Vagina (tissue), 2 donors: ENCODE measurements at places on chromosomes 6 and 20.

DNA sequence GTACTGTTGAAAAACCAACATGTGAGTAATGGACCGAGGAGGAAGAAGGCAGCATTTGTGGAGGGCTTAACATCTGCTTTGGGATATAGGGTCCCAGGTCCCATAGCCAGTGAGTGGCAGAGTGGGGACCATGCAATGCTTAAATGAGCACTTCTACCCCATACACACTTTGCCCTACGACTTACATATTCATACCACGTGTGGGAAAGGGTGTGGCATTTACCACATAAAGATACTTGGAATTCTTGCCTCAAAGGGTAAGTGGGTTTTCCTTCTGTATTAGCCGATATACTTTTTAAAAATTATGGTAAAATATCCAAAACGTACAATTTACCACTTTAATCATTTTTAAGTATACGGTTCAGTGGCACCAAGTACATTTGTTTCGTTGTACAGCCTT is 199.3 kb downstream of the BACH2 start:
- no peak for DNase-seq

GRCh38 chr6:36712816-36713215 is 15.2 kb downstream of the RAB44 start:
- no peak for DNase-seq

DNA sequence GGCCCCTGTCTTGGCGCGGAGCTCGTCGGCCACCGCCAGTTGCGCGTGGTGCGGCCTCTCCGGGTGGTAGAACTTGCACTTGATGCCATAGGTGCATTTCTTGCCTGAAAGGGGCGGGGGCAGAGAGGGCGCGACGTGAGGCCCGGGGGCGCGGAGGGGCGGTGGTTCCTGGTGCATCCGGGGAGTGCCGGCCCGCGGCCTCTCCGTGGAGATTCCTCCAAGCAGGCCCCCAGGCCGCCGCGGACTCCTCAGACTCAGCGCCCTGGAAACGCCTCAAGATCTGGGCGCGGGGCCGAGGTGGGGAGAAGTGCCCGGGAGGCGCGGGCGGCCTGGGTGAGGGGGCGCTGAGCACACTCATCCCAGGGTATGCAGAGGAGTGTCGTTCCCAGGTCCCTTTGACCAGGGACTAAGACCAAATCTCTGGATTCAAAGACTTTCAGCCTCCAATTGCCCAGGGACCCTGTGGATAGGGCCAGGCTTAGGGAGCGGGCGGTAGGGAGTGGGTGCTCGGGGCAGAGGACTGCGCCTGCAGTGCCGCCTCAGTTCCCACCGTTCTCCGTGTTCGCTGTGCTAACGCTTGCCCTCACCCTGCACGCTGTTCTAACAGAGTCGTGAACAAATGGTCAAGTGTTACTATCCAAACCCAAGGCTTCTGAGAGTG is 33.3 kb downstream of the ZC3H12D start:
- DNase-seq = no peak

DNA sequence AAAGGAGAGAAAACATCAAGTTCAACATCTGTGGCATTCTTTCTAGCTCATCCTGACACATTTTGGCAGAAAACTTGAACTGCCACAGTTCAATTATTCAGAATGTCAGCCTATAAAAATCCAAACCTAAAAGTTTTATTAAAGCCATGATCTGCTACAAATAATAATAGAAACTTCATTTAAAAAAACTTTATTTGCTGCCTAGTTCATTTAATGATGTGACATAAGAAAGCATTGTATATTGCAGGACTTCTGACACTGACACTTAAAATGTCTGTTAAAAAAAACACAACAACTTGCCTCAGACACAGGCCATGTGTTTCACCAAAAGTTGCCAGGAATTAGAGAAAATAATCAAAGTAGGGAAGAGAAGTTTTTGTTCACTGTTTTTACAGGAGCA is 88.3 kb upstream of the HTR1E start:
- no peak for DNase-seq

- DNase-seq = no peak
These were observed 266.4 kb upstream of the PREP start for GRCh38 chr6:105669232-105669631.

DNA sequence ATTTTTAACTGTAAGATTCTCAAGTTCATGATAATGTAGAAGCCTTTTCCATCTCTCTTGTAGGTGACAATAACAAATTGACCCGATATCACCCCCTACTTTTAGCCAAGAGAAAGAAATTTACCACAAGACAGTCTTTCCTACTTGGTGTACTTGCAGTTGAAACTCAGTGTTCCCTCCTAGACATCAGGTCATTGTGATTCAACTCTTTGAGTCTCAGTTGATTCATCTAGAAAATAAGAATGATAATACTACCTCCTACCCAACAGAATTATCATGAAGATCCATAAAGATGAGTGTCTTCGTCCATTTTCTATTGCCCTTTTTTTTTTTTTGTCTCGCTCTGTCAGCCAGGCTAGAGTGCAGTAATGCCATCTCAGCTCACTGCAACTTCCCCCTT is 51.3 kb upstream of the TRERF1 start:
- no peak for DNase-seq

GRCh38 chr6:105291525-105291924 is 111.4 kb downstream of the PREP start:
- DNase-seq = no peak

GRCh38 chr6:2862712-2863181 is 21.1 kb upstream of the SERPINB1 start:
- DNase-seq = no peak

DNA sequence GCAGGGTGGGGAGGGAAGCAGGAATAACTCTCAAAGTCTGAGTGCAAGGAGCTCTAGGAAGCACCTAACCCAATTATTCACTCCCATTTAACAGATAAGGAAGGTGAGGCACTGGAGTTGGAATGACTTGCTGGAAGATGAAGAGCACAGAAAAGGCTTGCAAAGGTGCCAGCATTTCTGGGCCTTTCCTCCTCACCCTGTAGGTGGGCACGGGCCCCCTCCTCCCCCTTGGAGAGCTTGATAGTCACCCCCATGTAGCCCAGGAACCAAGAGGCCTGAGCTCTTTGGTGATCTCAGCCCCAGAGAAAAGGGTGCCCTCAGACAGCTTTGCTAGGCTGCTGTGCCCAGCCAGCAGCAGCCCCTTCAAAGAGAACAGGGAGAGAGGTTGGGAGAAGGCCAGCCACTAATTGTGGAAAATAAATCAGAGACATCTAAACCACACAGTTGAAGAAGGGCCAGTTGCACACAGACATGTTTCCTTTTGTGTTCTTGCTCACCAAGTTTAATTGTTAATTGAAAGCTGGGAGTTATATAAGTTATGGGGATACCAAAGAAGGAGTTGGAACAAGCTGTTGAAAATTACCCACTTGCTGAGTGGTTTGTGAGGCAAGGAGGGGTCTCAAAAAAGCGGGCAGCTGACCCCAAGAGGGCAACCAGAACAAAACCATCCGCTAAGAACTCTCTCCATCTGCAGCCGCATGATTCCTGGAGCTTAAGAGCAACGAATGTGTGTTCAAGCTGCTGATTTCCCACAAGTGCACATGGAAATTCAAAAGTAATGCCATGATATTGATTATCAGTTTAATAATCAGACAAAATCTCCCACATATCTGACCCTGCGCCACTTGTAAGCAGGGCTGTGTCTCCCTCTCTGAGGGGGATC is 77.0 kb downstream of the MRPL14 start:
- DNase-seq = no peak

DNA sequence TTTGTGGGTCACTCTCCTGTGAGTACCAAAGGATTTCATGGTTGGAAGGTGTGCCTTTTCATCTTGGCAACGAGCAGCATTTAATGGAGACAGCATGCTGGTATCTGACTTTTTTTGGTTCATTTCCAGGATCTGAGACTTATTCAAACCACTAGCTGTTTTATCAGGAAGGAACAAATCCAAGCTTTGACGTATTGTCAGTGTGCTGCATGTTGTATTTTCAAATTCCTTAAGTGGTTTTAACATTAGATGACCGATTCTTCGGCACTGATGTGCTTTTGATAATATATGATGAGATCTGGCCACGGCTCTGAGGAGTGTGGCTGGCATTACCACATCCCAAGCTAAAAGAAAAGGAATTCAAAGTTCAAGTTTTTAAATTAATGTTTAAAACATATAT is 6.4 kb downstream of the RMND1 start:
- DNase-seq = no peak

DNA sequence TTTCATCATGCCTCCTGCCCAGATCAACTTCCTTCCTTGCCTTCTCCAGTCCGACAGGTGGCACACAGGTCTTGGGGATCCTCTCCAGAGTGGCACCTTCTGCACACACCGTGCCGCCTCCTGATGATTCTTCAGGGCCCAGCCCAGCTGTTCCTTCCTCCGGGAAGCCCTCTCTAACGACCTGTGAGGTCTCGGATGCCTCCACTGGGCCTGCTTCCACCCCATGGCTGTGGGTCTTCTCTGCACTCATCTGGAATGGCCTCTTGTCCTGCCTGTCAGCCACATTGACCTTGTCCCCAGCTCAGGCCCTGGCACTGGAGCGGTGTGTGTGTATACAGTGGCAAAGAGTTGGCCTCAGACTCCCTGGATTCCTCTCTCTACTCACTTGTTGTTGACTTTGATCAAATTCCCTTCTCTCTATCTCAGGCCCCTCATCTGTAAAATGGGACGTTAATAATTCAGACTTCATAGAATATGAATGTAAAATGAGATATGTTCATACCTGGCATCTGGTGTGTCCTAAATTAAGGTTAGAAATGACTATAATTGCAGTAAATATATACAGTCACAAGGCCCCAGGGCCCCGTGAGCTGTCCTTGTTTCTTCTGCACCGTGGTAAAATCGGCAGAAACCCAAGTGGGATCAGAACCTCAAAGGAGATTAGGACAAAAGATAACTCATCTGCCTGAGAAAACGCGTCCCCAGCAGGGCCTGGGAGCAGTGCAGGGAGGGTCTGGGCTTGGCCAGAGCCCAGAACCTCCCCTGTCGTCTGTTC is 1.5 kb downstream of the FAM210B start:
- DNase-seq = no peak

- no peak for DNase-seq
These were observed 10.4 kb upstream of the ABHD16B start for GRCh38 chr20:63850689-63851547.

GRCh38 chr6:40669343-40669742 is 82.2 kb upstream of the LRFN2 start:
- DNase-seq = no peak

DNA sequence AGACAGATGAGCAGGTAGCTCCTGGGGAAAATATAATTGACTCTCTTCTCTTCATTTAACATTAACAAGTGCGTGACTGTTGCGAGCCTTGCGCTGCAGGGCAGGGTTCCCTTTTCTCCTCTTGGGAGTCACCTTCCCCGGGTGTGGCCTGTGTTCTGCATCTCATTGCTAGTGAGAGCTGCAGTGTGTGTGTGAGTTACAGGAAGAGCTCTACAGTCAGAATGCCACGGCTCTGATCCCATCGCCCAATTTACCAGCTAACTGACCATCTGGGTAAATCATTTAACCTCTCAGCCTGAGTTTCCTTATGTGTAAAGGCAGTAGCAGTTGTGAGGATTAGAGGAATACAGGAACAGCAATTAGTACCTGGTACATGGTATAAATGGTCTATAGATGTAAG is 106.8 kb upstream of the NUP153 start:
- DNase-seq = no peak

GRCh38 chr20:12928358-12928754 is 80.4 kb upstream of the SPTLC3 start:
- DNase-seq = no peak

- no peak for DNase-seq
These were observed 112.8 kb upstream of the JARID2 start for GRCh38 chr6:15132854-15133670.

GRCh38 chr20:51470499-51470820 is 72.1 kb downstream of the NFATC2 start:
- no peak for DNase-seq

DNA sequence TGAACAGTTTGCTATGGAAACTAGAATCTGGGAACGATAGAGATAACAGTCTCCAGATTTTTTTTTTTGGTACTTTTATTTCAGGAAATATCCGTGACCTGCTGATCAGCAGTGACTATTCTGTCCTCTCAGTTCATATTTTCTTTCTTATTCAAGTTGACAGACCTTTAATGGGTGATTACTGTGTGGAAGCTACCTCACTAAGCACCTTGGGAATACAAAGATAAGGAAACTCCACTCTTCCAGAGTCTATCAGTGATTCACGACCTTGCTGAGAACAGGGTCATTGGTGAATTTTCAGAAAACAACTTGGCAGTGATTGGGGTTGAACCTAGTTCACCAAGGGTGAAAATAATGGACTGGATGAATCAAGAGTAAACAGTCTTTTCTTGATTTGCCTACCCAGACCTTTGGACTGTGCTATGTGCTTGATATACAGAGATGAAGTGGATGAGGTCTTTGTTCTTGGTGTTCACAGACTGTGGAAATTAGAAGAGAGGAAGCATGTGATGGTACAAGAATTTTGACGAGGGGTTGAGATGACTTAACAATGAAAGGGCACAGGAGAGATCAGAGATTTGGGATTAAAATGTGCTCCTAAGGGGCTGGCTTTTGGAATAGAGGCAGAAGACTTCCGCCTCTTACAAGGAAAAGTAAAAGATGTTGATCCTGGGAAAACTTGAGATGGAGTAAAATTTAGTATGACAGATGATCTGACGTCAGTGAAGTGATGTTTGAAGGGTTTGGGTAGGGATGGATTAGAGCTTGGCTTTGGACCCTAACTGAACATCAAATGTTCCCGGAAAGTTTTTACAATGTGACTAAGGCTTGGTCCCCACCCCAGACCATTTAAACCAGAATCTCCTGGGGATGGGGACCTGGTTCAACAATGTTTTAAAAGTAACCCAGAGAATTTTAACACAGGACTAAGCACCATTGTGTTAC is 1.2 kb downstream of the KAT14 start:
- no peak for DNase-seq

- no peak for DNase-seq
These were observed 29.0 kb downstream of the SPDEF start for GRCh38 chr6:34526992-34527728.

DNA sequence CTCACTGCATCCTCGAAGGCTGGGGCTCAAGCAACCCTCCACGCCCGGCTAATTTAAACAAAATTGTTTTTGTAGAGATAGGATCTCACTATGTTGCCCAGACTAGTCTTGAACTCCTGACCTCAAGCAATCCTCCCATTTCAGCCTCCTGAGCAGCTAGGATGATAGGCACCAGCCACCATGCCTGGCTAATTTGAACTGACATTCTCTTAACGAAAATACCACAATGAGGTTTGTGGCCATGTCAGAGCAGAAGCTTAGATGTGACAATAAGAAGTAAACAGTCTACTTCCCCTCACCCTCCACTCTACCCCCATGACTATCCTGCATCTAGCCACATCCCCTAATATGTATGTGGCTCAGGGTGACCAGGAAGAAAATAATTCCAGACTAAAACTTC is 74.8 kb upstream of the PLCB4 start:
- no peak for DNase-seq

GRCh38 chr6:79441192-79441591 is 96.0 kb downstream of the LCA5 start:
- no peak for DNase-seq

- DNase-seq = no peak
These were observed 15.2 kb downstream of the RNF8 start for GRCh38 chr6:37368961-37369320.

- no peak for DNase-seq
These were observed 36.1 kb downstream of the NUS1 start for GRCh38 chr6:117711369-117711768.
